Coronary artery (tissue), 2 donors: ENCODE measurements at places on chromosomes 1 and 21.
A peak's percentile ranks its signal among the peaks of the same experiment; 100 is the strongest.

DNA sequence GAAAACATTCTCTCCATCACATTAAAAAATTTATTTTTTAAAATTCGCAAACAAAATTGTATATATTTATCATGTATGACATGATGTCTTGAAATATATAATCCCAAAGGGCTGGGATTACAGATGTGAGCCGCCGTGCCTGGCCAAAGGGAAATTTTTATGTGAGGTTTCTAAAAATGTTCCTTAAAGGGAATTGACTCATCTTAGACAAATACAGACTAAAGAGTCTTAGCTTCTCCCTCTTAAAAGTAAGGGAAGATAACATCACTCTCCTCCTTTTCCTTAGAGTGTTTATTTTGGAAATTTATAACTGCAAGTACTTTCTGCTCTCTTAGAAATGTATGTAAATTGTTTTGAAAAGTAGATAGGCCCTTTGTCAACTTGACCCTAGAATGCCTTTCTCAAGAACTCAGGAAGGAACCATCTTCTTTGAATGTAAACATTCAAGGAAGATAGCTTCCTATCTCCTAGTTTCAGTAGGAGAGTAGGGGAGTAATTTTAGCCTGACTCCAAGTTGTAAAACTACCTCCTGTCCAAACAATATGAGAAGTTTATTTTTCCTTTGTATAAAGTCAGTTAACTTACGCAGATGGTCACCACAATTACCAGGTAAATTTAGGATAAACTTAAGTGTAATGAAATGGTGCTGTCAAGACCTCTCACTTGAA lies 59.5 kb downstream of the C21orf91 start:
- no peak for DNase-seq

DNA sequence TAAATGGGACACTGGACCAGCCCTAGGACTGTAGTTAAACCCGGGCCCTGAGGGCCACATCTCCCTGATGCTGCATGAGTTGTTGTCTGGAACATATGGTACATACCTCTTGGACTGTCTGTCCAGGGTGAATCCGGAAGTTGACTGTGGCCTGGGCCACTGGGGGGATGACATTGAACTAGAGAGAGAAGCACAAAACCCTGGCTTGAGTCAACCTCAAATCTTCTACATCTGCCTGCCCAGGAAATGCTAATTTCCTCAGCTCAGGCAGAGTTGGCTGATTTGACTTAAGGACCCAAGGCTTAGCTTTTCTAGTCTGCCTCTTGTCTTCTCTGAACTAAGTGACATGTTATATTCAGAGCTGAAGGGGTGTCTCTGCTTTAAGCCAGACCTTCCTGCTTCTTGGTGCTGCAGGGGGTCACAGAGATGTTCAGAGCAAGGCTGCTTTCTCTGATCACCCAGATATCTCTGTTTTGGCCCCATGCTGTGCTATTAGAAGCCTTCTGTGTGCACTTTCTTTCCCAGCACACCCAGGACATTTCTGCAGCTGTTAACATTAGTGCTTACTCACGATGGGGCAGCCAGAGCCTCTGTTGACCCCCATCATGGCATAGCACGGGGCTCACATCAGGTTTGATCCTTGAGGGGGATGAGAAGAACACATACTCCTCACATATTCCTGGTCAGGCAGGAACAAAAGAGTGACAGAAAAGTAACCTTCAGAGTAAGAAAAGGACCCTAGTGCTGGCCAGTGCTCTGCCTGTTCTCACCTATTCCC lies 9.6 kb downstream of the PM20D1 start:
- no peak for DNase-seq

GRCh38 chr21:46207920-46208591 lies 20.5 kb downstream of the LSS start:
- no peak for DNase-seq

DNA sequence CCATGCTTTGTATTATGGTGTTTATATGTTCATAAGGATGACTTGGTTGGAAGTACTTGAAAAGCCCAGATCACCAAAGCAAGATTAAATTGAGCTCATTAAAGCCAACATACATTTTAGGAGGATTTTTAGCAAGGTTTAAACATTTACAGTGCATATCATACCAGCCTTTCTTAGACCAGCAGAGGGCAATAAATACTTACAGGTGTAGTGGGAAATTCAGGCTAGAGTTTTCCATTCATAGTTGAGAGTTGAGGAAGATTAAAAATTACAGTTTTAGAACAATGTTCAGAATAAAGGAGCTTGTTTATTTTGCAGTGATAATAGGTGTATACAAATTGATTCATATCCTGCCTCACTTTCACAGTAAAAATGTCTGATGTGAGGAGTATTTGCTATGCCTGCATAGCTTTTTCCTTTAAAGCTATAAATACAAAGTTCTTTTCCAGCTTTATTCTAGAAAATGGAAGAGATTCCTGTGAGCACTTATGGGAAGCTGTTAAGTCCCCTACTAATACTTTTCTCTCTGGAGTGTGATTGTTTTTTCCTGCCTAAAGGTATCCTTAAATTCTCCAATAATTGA lies 35.3 kb downstream of the DTL start:
- DNase-seq = no peak

- no peak for DNase-seq
These were observed at the start of gene GPR153 for GRCh38 chr1:6260961-6261614. Gene GPR153, minus strand, starts transcription at chr1:6261098. Its CDS starts 6,193 bp downstream, at chr1:6254905.

GRCh38 chr21:46297338-46298271 lies 11.5 kb downstream of the YBEY start:
- DNase-seq = no peak

DNA sequence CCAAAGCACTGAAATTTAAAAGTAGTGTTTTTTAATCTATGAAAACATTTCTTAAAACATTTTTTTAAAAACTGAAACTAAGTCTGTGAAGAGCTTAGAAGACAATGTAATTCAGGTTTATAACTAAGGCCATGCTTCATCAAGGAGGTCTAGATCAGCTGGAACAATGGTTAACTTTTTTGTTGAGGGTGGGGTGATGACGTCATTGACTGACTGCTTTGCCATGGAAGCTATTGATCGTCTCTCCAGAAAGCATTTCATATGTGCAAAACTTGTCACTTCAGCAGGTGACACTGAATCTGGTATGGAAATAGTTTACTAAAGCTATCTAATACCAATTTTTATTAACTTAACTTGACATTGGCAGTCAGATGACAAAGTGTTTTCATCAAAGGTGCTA lies 21.0 kb downstream of the RAVER2 start:
- no peak for DNase-seq

DNA sequence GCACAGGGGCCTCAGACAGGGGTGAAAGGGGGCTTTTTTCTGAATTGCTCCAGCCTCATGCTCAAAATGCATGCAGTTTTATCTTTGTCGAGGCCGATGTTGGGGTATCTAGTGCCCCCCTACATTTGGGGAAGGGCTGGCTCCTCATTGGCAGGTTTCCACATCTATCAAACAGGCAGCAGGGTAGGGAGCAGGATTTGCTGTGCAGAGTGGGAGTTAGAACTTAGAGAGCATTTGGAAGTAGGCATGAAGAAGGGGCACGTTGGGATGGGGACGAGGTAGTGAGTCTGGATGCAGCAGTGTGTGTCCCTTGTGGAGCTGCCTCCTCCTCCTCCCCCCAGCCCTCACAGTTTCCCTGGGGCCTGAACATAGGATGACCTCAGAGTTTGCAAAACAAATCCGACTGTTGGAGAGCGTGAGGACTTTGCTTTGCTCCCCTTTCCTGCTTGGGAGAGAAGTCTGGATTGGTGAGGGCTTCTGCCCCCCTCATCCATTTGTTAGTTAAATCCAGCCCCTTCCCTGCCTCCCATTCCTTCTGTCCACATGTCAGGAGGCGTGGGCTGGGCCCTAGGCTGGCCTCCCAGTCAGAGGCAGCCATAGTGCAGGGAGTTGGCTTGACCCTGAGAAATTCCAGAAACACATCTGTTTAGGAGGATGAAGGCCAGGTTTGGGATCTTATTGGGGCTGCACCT lies 36.9 kb upstream of the GPR37L1 start:
- no peak for DNase-seq

GRCh38 chr1:54378157-54378873 lies 27.9 kb downstream of the SSBP3 start:
- no peak for DNase-seq

- no peak for DNase-seq
These were observed 14.8 kb downstream of the DHRS3 start for GRCh38 chr1:12603224-12603623.

DNA sequence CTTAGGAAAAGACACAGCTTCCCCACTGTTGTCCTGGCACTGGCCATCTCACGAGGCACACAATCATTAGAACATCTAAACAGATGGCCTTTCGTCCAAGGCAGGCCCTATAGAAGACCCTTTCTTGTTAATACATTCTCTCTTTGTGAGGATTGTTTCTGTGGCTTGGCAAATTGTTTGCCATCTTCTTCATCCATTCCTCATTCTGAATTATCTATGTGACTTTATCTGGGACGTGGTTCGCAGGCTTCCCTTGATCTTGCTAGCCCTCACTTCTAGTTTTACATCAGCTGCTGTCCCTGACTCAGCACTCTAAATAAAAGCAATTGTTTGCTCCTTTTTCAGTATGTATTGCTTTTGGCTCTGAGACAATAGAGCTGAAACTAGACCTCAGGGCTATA lies 101.1 kb upstream of the ZC3H11B start:
- no peak for DNase-seq

- DNase-seq = peak; percentile 77
These were observed 556 bp downstream of the WDR77 start for GRCh38 chr1:111448482-111448917.

DNA sequence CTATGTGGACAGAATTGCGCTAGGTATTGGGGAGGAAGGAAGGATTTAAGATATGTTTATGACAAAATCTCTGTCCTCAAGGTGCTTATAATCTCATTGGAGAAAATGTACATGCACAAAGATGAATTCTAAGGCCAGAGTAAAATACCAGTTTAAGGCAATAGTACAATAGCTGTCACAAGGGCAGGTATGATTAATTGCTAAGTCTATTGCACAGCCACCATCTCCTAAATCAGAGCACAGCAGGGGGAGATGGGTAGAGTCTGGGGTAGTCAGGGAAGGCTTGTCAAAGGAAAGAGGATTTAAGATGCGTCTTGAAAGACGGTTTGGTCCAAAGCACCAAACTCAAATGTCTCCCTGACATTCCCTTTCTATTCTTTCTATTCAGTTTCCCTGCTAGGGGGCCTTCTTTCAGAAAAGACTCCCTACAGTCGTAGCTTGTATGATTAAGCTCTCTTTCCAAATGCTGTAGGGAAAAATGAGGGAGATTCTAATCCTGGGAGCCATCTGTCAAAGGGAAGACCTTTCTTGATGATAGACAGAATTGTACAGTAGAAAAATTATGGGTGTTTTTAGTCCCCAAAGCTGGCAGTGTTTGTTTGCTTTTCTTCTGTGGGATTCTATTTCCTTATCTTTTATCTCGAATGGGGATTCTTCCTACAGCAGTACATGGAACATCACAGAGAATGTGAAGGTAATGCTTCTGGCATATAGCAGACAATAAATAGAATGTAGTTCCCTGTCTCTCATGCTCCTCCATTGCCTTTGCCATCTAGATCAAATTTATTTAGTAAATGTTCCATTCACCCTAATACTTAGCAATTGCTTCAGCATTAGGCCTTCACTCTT lies 107.6 kb upstream of the NFIA start:
- DNase-seq = no peak

DNA sequence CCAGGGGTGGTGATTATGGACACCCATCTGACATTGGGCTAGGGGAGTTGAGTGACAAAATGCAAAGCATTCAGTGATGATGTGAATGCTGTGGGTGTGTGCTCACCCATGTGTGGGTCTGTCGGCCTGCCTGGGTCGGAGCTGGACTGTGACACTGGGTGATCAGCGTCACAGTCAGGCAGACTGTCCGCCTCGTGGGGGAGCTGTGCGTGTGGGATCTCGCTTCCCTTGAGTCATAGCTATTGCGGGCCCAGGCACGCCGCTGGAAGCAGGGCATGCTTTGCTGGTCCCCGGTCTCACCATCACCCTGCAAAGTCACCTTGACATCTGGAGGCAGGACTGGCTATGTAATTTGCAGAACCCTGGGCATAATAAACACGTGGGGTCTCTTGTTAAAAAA lies 156.9 kb upstream of the IGSF21 start:
- DNase-seq = no peak

DNA sequence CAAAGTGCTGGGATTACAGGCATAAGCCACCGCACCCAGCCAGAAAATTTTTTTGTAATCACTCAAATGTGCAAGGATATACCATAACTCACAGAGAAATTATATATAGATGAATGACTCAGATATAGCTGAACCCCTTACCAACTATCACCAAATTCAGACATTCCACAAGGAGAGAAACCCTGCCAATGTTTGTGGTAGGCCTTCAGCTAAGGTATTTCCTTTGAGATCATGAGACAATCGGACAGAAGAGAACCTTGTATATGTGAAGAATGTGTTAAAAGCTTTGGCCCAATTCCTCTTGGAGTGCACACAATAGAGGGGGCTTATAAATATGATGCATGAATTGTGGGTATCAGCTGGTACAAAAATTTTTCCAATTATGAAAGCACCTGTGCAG lies 50.7 kb downstream of the ZNF684 start:
- DNase-seq = no peak

GRCh38 chr1:229105822-229106525 lies 164.9 kb upstream of the RAB4A start:
- peak; percentile 50 for DNase-seq

DNA sequence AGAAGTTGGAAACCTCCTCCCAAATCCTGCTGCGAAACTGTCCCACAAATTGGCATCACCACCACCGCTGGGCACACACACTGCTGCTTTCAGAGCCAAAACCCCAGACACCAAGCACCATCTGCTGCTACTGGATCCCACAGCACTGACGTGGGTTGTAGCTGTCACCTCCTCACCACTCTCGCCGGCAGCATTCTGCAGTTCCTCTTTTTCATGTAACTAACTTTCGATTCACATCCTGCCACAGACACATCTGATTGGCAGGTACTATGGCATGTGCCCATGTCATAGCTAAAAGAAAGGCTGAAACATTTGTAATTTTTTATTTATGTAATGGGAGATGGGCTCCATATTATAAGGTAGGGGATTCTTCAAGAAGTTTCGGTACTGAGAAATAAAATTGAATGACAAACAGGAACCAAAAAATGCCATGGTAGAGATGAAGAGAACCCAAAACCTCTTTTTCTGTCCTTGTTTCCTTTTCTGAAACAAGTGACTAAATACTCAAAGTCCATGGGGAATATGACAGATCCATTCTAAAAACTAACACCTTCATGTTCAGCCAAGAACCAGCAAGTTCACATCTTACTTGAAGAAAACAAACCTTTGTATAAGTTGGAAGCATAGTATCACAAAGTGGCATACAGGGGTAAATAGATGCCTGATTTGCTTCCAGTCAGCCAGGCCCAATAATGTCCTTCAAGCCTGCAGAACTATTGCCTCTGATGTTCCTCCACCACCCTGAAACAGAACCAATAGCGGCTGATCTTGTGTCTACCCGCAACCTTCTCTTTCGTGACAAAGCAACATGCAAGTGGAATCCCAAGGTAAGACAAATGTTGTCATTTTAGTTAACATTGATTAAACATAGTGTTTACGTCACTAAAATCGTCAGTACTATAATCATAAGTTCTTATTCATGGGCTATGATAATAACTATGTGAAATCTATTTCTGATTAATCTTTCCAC lies 26.6 kb upstream of the RGS13 start:
- DNase-seq = peak; percentile 73
